ENCODE measurements at places on chromosomes 7 and 10.
A peak's percentile ranks its signal among the peaks of the same experiment; 100 is the strongest.

- no peak for DNase-seq
These were observed 115.8 kb downstream of the TMEM130 start for GRCh38 chr7:98753989-98754479.

DNA sequence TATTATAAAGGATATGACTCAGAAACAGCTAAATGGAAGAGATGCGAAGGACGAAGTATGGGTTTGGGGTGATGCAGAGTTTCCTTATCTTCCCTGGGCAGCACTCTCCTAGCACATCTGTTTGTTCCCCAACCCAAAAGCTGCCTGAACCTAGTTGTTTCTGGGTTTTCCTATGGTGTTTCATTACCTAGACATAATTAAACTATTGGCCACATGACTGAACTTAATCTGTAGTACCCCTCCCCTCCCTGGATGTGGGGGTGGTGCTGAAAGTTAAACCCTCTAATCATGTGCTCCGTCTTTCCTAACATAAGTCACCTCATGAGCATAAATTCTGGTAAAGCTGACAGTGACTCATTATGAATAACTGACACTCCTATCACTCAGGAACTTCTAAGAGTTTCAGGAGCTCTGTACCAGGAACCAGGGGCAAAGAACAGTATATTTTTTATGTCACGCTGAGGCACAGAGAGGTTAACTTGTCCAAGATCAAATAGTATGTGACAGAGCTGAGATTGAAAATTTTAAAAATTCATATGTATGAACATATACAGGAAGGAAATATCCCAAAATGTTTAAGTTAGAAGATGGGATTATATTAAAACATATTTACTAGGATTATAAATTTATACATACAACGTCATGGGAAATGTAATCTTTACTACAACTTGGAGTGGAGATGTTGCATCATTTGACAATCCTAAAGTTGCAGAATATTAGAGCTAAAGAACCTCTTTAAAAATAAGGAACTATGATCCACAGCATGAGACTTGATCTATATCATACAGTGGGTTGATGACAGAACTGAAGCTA, 4.8 kb downstream of the STRIP2 start:
- no peak for DNase-seq

DNA sequence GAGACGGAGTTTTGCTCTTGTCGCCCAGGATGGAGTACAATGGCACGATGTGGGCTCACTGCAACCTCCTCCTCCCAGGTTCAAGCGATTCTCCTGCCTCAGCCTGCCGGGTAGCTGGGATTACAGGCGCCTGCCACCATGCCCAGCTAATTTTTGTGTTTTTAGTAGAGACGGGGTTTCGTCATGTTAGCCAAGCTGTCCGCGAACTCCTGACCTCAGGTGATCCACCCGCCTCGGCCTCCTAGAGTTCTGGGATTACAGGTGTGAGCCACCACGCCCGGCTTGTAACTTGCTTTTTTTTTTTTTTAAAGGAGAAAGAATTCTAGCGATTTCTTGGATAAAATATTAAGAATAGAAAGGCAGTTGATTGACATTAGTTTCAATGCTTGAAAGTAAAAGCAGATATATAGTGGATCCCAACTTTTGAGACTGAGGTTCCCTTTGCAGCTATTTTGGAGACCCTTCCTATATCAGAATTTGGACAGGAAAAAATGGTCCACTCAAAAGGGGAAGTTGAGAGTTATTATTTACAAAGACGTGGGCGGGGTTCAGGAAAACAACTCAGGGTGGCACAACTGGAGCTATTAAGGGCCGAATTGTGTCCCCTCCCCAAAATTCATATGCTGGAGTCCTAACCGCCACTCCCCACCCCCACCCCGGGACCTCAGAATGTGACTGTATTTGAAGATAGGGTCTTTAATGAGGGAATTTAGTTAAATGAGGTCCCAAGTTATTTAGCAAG, 1.3 kb upstream of the ERCC6 start:
- no peak for DNase-seq

GRCh38 chr10:34698979-34699378, 116.1 kb downstream of the PARD3 start:
- DNase-seq, result no peak

- peak; percentile 77 for DNase-seq
These were observed at the start of gene ARMC3 for GRCh38 chr10:22927661-22928403. Gene ARMC3 (plus strand): TSS chr10:22928053. CDS start chr10:22931997, 3,944 bp downstream.

- no peak for DNase-seq
These were observed 260.3 kb downstream of the AHR start for GRCh38 chr7:17558558-17559332.

- DNase-seq, result no peak
These were observed 121.3 kb downstream of the ARID5B start for GRCh38 chr10:62022830-62023229.

- no peak for DNase-seq
These were observed 15.6 kb upstream of the MUC3A start for GRCh38 chr7:100933734-100934133.

GRCh38 chr7:40263752-40264390, 129.1 kb downstream of the SUGCT start:
- DNase-seq, result no peak

DNA sequence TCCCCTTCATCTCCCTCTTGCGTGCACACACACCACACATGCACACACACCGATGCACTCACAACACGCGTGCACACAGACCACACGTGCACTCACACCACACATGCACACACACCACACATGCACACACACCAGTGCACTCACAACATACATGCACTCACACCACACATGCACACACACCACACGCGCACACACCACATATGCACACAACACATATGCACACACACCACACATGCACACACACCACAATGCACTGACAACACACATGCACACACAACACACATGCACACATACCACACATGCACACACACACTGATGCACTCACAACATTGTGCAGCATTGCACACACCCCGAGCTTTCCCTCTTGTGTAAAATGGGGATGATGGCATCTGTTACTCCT, 68.1 kb downstream of the TRRAP start:
- no peak for DNase-seq

DNA sequence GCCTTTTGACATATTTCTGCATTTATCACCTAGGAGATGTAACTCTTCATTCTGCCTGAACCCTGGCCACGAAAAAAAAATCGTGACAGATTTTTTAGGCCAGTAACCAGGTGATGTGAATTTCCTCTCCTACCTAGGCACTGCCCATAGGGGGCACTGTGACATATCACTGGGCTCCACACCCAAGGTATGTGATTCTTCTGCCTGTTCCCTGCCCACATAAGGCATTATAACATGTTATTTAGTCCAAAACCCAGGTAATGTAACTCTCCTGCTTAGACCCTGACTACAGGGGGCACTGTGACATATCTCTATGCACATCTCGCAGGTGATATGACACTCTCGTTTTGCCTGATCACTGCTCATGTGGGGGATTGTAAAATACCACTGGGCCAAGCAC, 29.5 kb upstream of the ZNF107 start:
- DNase-seq, result peak; percentile 30

DNA sequence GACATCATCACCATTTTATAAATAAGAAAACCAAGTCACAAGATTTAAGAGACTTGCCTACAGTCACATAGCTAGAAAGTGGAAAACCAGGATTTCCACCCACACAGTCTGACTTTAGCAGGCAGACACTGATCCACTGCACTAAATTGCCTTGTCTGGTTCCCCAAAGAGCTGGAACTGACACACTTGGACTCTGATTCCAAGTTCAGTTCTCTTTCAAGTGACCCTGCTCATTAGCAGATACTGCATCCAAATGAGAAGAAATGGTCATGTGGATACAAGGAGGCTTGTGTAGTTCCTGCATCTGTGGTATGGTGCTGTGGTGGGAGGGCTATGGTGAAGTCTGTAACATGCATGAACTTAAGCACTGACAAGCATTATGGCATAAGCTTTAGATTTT, 180.1 kb upstream of the MKLN1 start:
- no peak for DNase-seq

DNA sequence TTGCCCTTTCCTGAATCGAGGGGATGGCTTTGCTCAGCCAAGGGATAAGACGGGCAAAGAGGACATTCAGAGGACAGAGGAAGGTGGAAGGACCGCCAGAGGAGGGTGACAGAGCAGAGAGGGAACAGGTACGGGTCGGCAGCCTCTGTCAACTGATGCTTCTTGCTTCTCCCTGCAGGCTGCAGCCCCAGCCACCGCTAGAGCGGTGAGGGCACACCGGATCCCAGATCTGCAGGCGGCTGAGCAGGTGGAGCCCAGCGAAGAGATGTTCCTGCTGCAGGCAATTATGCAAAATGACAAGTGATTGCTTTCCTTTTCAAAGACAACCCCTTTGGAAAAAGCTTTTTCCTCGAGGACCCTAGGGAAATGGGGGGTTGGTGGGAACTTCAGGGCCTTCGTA, 181.9 kb upstream of the ANKRD30A start:
- no peak for DNase-seq

DNA sequence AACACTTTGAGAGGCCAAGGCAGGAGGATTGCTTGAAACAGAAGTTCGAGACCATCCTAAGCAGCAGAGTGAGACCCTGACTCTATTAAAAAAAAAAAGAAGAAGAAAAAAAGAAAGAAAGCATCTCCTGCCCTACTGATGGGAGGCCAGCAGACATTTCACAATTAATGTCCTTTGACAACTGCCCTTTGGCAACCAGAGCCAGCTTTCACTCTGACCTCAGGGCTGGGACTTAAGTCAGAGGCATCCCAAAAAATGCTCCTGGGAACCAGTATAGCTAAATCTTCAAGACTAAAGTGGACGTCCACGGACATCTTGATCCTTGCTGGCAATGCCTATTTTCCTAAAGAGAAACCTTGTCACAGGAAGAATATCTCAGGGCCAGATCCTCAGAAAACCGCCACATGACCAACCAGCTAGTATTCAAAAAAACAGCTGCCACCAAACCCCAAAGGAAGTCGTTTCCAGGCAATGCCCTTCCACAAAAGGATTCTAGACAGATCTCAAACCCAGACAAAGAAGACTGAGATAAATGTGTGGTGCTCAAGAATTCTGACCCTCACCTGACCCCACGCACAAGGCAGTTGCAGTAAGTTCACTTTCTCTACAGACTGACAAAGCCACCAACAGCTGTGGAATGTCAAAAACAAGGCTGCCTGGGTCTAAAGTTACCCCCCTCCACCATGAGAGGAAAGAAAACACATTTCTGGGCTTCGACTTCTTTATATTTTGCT, 18.4 kb downstream of the GFRA1 start:
- DNase-seq, result no peak

DNA sequence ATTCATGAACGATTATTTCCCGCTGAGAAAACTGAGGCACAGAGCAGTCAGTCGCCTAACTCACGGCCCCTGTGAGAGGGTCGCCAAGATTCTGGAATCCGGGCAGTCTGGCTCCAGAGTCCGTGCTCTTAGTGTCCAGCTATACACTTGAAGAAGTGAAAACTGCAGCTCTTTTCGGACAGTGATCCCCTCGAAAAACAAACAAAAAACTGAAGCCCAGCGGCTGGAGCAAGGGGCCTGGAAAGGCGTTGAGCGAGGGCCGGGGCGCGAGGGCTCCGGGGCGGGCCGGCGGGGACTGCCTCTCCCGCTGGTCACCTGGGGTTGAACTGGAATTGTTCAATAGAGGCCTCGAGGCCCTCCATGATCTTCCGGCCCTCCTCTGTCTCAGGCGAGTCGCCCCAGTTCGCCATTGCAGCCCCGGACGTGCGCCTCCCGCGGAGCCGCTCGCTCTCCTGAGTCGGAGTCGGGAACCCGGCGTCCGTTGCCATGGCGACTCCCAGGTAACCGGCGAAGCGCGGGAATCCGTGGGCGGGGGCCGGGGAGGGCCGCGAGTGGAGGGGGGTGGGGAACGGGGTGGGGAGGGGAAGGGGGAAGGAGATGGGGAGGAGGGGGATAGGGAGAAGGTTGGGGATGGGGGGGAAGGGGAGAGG, 881 bp downstream of the C10orf67 start:
- peak; percentile 52 for DNase-seq

DNA sequence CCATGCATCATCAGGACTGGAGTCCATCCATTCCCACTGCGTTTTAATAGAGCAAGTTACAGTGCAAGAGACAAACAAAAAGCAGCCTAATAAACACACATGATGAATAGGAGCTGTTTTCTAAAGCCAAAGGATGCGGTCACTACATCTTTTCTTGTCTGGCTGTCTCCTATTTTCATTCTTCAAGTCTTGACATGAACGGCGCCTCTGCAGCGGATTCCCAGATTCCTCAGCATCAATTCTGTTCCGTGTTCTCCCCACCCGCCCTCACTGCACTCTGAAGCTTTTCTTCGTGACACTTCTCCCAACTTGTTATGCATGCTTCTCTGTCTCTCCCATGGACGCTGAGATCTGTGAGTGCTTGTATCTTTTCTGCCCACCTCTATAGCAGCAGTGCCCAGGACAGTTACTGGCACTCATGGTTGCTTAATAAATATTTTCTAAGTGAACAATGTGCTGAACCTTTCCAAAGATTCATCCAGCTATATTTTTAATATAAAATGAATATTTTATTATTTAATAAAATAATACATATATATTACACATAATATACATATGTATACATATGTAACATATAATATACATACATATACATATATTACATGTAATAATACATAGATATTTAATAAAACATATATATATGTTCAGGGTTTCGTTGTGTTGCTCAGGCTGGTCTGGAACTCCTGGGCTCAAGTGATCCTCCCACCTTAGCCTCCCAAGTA, 242.9 kb downstream of the ABCA13 start:
- no peak for DNase-seq

DNA sequence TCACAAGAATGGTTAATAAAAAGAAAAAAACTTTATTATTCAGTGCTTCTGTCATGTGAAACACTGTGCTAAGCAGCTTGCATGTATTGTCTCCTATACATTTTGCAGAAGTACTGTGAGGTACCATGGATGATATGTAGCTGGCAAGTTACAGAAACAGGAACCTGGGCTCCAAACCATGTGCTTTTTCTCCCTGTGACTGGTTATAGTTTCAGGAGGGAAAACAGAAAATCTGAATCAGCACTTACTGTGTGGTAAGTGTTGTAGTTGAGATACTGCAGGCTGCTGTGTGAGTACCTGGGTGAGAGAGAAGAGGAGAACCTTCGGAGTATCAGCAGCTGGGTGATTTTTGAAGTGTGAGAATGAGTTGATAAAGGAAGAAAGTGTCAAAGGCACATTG, 285.0 kb downstream of the SUGCT start:
- DNase-seq, result no peak

DNA sequence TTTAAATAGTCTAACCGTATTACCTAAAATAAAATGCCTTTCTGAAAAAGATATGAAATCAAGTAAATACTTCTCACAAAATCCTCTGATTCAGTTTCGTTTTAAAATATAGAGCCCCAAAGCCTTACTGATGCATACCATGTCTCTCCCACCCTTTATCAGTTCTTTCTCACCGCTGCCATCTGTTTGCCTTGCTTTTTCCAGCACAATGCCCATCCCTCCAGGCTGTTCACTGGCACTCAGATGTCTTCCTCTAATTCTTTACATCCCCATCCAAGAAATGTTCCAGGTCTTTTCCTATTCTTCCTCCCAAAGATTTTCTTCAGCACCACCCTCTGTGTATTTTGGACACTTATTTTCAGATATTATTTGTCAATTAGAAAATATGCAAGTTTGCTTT, 116.5 kb upstream of the LRRN3 start:
- no peak for DNase-seq

GRCh38 chr7:104795086-104795485, 218.9 kb upstream of the KMT2E start:
- DNase-seq, result no peak

GRCh38 chr10:24777196-24777595, 53.5 kb upstream of the ARHGAP21 start:
- no peak for DNase-seq

- no peak for DNase-seq
These were observed 274.1 kb upstream of the COBL start for GRCh38 chr7:51590746-51591145.
